Thoracic aorta (tissue), 2 donors: ENCODE measurements at places on chromosomes 5 and 9. TPM values are rescaled to one million over a fixed set of nuclear protein-coding genes. Genes with fewer than 3 reads are reported as not detected.

Gene AJM1
- total RNA-seq, result 9.2 TPM

DNA sequence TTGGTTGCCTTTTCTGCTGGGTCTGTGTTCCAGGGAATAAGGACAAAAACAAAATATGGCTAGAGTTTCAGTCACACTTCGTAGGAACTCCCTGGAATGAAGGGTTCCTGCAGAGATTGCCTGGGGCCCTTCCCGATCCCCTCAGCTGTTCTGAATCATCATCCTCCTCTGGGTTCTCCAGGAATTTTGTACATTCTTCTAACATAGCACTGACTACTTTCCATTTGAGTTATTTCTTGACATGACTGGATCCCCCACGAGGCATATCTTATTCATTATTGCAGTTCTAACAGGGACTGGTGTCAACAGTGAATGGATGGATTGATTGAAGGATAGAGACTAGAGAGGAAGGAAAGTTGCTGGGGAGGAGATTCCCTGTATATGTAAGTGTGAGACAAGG is 49.2 kb upstream of the TNC start:
- no peak for DNase-seq

DNA sequence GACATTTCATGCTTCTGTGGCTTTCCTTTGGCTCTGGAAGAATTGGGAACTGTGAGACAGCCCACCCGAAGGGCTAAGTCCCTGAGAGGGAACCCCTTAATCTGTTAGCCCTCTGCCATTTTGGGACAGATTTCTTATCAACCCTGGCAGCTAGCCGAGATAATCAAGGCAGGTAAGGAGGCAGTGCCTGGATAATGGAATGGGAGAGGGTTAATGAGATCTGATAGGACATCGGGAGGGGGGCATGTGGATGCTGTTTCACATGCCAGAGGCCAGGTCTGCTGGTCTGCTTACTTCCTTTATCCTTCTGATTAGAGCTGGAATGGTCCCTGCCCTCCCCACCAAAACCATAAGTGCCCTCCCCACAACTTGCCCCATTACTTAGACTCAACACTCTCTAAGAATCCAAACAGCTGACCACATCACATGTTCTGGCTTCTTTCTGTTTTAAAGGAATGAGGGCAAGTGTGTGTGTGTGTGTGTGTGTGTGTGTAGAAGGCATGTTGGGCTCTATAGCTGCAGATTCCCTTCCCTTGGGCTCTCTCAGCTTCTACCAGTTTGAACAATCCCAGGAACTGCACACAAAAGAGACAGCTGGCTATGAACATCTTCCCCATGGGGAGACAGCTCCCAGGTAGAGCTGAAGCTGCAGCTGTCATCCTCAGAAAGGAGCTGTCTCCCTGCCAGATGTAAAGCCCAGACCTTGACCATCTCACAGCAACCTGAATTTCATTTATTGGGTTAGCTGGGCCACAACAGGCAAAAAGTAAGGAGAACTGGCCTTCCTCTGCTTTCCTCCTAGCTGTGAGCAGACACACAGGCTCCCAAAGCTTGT is 221.3 kb downstream of the PIK3R1 start:
- no peak for DNase-seq

DNA sequence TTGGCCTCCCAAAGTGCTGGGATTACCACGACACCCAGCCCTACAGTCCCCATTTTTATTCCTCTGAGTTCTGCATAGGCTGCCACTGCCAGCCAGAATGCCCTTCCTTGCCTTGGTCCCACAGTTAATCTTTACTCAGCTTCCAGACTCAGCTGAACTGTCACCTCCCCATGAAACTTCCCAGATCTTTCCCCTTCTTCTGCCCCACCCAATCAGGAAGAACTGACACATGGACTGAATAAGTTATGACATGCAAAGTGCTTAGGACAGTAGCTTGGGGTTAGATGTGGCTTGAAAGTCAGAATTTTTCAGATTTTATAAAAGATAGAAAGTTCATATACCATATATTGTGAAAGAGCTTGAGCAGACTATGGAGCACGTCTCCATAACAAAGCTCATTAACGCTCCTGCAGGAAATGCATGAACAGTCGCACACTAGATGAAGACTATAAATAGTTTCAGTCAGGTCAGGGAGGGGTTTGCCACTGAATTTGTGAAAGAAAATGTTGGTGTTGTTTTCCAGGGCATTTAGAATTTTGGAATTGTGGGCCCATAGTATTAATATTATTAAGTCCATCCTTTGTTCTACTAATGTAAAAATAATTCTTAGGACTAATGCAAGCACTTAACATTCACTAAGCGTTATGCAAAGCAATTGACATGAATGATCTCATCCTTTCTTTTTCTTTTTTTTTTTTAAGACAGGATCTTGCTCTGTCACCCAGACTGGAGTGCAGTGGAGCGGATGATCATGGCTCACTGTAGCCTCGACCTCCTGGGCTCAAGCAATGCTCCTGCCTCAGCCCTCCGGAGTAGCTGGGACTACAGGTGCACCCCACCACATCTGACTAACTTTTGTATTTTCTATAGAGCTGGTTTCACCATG is 36.1 kb upstream of the DENND1A start:
- DNase-seq, result no peak

DNA sequence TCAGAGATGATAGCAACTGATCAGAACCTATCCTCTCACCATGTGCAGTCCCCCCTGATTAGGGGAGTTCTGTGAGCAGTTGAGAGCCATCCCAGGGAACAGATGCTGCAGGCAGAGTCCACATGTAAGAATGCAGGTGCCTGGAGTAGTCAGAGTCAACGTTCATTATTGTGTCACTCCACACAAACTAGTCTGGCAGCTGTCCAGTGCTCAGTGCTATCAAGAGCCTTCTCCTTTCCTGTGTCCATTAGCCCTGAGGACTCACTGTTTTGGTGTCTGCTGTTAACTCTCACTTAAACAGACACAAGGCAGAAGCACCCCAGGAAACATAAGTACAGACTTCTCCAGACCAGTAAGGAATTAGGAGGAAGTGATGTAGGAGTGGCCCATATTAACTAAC is 2.5 kb downstream of the SH3TC2 start:
- DNase-seq, result no peak

- DNase-seq, result no peak
Observed at GRCh38 chr9:129542741-129543140, 78.2 kb downstream of the C9orf50 start.

DNA sequence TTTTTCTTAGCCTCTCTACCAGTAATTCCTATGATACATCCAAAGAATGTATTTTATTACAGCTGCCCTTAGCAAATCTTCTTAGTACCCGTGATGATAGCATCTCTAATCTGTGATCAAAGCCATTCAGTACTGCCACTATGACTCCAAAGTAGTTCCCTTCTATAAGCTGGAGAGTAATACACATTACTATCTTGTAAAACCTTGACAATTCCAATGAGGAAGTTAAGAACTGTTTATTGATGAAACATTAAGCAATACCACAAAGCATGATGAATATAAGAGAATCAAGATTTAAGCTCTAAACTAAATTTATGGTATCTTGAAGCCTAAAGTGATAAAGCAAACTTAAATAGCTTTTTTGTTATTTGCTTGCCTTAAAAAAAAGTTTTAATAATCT is 86.1 kb downstream of the SMIM23 start:
- no peak for DNase-seq

DNA sequence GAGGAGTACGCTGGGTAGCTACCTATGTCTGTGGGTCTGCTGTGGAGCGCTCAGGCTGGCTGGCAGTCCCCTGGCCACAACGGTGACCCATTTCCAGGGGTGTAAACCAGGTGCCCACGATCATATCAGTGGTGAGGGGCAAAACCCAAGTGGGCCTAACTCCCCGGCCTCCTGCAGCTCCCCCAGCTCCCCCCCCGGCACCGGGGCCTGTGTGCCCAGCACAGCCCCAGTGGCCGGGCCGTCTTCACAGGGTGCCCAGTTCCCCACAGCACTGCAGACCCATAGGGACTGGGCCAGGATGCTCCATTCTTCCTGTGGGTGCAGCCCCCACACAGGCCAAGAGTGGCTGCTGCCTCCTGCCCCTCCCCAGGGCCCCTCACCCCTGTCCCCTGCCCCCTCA is 958 bp upstream of the LCN8 start:
- no peak for DNase-seq

Gene NR2F1
- 3.4 TPM for total RNA-seq

DNA sequence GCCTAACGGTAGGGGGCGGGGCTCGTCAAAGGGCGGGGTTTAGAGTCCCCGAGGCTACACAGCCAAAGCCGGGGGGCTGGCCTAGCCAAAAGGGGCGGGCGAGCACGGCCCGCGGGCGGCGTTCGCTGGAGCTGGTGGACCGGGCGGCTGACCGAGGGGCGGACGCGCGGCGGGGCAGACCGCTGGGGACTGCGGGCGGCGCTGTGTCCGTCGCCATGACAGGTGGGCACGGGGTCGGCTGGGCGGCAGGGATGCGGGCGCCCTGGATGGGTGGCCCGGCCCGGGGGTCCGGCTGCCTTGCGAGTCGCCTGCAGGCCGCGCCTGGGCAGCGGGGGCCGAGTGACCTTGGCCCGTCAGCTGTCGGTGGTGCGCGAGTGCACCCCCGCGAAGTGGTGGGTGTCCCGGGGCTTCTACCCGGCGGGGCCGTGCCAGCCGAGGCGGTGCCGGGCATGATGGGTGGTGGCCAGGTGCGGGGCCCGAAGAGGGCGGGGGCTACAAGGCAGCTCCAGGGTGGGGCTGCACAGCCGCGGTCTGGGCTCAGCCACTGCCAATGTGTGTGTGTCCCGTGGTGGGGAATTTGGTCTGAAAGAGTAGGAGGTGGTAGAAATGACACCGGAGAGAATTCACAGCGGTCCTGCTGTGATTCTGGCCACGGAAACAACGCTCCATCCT is at the start of gene CARD19:
Gene CARD19 (plus strand): TSS at position 87 of the 672 bp plus-strand sequence. CDS start 129 bp downstream, at position 216.
- DNase-seq, result no peak

Gene GABBR2
- not detected for total RNA-seq

GRCh38 chr9:130921989-130922892 is 16.8 kb downstream of the FIBCD1 start:
- no peak for DNase-seq

- DNase-seq, result no peak
Observed at GRCh38 chr9:82606071-82606470, 456.9 kb downstream of the RASEF start.

- DNase-seq, result no peak
Observed at GRCh38 chr5:129082225-129083136, 12.1 kb upstream of the ISOC1 start.

Gene EQTN
- total RNA-seq, result not detected

DNA sequence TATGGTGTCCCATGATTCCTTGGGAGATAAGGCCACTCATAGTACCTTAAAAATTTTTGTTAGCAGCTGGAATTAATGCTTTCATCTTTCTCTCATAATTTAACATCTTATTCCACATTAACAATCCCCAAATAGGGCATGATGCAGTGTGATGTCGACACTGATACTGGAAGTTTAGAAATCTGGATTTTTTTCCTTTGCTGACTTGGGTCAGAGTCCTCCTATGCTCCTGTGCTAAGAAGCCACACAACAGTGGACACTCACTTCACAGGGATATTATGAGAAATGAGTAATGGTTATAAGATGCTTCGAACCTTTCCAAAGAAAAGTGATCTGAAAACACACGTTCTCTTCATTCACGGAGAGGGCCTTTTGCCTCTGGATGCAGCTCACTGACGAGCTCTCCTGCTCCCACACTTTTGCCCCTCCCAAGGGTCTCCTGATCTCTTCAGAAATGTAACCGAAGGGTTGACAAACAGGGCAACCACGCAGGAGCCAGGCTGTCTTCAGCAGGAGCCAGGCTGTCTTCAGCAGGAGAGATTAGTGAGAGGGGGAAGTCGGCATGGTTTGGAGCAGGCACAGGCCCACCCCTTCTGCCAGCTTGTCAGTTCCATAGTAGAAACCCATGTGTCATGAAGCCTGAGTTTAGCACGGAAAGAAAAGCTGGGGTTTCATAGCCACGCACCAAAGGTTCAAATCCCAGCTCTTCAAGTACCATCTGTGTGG is 247.8 kb downstream of the AOPEP start:
- no peak for DNase-seq

DNA sequence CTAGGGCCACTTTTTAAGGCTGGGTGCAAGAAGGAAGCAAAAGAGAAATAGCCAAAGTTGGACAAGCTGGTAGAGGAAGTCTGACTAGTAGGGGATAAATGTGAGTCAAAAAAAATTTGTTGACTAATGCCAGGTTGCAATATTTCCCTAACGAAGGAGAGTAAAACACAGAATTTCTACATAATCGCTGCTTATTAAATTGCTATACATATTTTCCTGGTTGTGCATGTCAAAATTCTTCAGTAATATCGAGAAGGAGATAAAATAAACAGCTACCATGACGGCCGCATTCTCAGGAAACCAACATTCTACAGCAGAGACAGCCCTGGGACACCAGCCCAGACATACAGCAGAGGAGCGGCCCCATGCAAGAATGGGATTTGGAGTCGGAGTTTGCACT is 148.3 kb downstream of the ESM1 start:
- no peak for DNase-seq

Gene PAEP
- not detected for total RNA-seq

GRCh38 chr5:6598351-6598900 is 34.4 kb downstream of the NSUN2 start:
- DNase-seq, result no peak

Gene CSNK1A1
- 222 TPM for total RNA-seq
